ENCODE measurements at places on chromosomes 6 and 20. TPM values are rescaled to one million over a fixed set of nuclear protein-coding genes. Genes with fewer than 3 reads are reported as not detected.

The MAVS gene
- 36.3 TPM for total RNA-seq

The ENPP3 gene
- 0.96 TPM for total RNA-seq

The ARMH2 gene
- total RNA-seq: 1.6 TPM

DNA sequence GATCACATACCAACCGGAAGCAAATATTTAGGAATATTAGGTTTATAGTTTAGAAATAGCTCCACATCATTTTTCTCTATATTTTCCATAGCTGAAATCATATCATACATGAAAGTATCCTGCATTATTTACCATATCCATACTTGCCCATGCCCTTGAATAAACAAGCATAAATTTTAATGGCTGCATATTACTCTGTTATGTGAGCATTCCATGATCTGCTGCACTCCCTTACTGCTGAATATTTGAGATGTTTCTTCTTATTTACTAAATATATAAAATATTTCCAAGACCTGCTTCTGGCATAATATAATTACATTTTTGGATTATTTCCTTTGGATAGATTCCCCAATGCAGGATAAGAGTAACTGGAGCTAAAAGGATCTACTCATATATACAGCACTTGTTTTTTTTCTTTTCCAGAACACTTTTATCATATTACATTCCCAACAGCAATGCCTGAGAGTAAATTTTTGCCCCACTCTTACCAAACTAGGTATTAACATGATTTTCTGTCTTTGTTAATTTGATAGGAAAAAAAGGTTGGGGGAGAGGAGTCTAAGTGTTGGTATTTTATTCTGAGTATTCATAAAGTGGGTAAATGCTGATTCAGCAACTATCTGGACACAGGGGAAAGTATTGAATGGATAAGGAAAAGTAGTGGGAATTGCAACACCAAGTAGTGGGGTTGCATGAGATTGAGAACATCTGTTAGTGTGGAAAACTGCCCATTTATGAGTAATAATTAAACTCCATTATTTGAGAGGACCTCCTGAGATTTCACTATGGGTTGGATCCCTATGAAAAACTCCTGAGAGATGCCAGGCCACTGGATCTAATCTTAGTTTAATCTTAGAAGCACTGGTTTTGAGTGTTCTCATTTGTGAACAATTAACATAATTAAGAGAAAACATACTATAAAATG is 76.0 kb downstream of the MAN1A1 start:
- no peak for DNase-seq

DNA sequence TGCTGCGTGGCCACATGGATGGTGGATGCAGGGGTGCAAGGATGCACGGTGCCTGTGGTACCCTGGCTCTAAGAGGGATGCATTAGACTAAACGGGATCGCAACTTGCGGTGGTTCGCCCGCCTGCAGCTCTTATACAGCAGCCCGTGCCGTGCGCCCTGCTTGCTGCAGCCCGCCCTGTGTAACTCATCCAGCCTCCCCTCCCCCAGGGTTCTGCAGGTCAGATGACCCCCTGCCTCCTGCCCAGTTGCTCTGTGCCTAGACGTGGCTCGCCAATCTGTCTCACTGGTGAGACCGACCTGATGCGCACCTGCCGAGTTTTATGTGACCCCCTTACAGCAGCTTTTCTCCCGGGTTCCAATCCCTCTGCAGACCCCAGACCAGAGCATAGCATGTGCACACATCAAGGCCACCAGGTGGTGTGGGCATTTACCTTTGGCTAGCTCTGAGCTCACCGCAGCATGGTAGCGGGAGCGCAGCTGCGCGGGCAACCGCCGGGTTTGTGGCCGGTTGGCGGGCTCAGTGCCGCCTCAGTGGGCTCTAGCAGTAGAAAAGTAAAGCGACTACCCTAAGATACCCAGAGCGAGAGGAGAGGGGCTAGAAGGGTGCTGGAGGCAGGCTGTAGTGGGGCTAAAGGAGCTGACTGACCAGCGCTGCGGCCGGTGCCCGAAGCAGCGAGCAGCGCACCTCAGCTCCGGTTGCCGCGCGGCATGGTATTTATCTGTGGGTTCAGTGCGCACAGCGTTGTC is 693 bp upstream of the GNAS-AS1 start:
- DNase-seq: peak; percentile 36

The MUC22 gene
- total RNA-seq: not detected

DNA sequence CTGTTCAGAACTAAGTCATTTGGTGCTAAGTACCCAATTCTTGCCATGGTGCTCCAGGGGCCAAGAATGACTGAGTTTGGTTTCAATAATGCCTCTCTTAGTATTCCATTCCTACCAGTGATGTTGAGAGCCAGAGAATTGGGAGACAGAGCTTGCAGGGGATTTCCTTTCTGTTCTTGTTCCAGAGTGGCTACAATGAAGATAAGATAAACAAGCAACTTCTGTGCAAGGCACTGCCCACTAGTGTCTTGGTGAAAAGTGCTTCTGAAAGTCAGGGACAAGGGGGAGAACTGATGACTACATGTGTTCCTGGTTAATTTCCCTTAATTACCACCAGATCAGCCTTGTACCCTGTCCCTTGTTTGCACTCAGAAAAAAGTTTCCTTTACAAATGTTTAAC is 421.6 kb downstream of the BCKDHB start:
- DNase-seq: no peak

DNA sequence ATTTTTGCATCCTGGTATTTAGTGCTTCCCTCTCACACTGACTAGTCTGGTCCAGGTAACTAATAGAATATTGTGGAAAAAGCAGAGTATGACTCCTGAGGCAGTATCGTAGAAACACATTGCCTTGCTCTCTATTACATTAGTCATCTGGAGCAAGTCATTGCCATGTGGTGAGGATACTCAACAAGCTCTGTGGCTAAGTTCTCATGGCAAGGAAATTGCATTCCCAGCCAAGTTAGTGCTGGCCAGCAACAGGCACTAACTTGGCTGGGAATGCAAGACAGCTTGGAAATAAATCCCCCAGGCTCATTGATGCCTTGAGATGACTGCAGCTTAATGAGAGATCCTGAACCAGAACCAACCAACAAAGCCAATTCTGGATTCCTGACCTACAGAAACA is 39.7 kb upstream of the HTR1B start:
- DNase-seq: no peak

The CSNK2A1 gene
- 114 TPM for total RNA-seq

The PPP1R3G gene
- 0.17 TPM for total RNA-seq

The SCRT2 gene
- not detected for total RNA-seq

DNA sequence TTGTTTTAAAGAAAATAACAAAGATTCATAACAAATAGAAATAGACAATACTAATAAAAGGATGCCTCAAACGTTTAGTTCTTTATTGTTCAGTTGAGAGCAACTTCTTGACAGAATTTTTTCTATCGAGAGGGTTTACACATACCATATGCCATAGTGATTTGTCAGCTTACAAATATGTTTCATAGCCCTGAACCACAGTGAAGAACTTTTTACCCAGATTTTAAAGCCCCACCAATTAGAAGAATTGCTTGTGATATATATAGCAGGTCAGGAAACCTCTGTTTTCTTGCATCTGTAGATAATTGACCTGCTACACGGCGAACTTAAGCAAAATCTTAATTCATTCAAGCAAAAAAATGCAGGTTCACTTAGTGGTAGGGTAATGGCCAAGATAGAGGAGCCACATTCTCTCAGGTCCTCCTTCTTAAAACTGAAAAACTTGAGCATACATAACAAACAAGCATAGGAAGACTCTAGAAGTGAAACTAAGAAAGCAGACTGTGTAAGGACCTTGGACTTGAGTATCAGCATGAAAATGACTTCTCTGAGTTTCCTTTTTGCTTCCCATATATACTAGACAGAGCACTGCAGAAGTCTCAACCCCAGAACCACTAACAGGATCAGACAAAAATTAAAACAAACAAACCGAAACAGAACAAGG is 39.5 kb downstream of the CRISP1 start:
- DNase-seq: no peak

The LAMA5 gene
- 0.80 TPM for total RNA-seq

GRCh38 chr20:3093861-3094361 is 9.4 kb upstream of the AVP start:
- no peak for DNase-seq

DNA sequence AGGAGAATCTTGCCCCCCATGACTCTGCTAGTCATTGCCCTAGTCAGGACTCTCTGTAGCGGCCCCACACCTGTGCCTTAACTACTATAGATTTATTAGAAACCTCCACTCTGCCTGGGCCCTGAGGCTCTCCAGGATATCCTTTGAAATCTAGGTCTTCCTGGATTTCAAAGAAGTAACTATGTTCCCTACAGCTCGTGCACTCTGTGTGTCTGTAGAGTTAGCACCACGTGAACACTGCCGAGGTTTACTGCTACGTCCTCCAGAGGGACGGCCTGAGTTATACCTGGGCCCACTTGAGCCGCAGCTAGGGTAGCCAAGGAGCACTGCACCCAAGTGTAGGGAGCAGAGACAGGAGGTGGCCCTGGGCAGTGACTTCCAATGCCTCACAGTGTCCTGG is 19.8 kb downstream of the GLP1R start:
- peak; percentile 2 for DNase-seq

- DNase-seq: no peak
Observed at GRCh38 chr6:37017606-37018197, 12.2 kb downstream of the FGD2 start.

The COL19A1 gene
- total RNA-seq: 0.06 TPM

The XPO5 gene
- 46.1 TPM for total RNA-seq

DNA sequence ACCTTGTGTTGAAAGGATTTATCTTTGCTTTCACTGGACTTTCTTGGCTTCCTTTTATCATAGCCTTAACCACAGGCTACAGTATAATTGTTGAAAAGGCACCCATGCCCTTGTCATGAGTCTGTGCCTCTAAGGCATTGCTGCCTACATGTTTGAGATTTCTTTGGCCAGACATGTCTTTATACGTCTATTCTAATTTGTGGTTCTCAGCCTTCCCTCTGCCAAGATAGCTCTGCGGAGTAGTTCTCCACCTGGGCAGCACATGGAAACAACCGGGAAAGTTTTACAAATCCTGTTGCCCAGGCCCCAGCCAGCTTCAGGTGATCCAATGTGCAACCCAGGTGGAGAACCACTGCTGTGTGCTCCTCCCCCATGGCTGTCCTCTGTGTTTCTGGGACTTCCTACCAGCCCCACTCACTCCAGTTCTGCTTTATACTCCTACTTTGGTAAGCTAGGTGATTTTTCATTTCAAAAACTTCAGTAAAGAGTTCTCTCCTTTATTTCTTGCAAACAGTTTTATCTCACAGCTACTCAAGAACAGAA is 159.6 kb upstream of the MYLIP start:
- no peak for DNase-seq

The LHFPL5 gene
- not detected for total RNA-seq

The NOX3 gene
- total RNA-seq: not detected

GRCh38 chr20:43993560-43993959 is 78.9 kb downstream of the TOX2 start:
- no peak for DNase-seq

- no peak for DNase-seq
Observed at GRCh38 chr20:10225439-10226060, 6.9 kb downstream of the SNAP25 start.

DNA sequence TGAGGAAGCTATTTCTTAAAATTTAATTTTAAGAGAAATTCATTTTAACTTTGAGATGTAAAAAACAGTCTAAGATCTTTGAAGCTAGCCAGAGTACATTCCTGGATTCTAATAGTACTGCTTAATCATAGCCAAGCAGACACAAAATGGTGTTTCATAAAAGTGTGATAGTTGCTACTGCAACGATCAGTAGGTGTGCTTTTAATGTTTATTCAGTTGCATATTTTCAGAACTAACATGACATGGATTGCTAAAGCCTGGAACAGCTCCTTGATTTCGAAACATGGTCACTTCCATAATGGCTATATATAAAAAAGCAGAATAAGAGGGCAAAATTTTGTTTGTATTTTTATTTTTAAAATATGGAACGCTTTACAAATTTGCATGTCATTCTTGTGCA is 35.5 kb downstream of the SESN1 start:
- no peak for DNase-seq

- DNase-seq: no peak
Observed at GRCh38 chr6:118316796-118317384, 231.2 kb upstream of the PLN start.

The MLN gene
- not detected for total RNA-seq

- DNase-seq: no peak
Observed at GRCh38 chr6:108650325-108650724, 89.6 kb downstream of the FOXO3 start.

The KHDC1L gene
- total RNA-seq: not detected

The BANF2 gene
- total RNA-seq: not detected

- DNase-seq: no peak
Observed at GRCh38 chr6:14638906-14639761, 521.6 kb downstream of the CD83 start.

DNA sequence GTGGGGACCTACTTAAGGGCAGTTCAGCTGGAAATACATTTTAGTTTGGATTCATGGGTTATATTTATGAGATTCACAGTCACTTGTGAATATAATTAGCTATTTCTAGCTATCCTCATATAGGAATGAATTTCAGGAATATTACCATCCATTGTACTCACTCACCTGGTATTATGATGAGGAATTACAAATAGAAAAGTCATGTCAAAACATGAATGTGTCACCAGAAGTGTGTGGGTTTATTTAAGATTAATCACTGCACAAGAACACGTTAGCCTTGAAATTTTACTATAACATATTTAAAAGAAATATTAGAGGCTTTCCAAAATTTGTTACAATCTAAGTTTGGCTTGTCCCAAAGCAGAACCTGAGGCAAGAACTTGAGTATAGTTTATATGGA is 510.5 kb downstream of the PHF3 start:
- no peak for DNase-seq

- no peak for DNase-seq
Observed at GRCh38 chr20:22920898-22921297, 114.2 kb upstream of the SSTR4 start.

The PSORS1C2 gene
- total RNA-seq: not detected

- DNase-seq: no peak
Observed at GRCh38 chr20:52289956-52290565, 98.5 kb upstream of the ZFP64 start.

DNA sequence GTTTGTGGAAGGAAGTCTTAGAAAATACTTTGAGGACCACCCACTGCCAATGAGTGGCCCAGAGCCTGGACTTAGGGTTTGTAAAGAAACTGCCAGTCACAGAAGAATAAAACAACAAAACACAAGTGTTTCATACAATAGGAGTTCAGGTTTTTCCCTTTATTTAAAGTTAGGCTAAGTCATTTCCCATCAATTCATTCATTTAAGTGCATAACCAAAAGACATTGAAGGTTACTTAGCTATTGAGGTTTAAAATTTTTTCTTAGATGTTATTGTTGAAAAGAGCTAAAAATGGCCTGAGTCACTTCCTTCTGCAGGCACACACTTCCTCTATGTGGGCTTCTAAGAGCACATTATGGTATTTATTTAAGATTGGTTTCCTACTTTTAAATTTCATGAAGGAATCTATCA is 54.2 kb downstream of the ARMC2 start:
- DNase-seq: no peak

The DEF6 gene
- 213 TPM for total RNA-seq

The NR2E1 gene
- total RNA-seq: not detected

The DUSP22 gene
- total RNA-seq: 50.4 TPM

GRCh38 chr6:170090561-170090960 is 200.3 kb downstream of the DLL1 start:
- DNase-seq: no peak
